WTC11 (cell line): ENCODE measurements at places on chromosomes 5 and 9. TPM values are rescaled to one million over a fixed set of nuclear protein-coding genes. Genes with fewer than 3 reads are reported as not detected.

GRCh38 chr5:73233461-73234203, 60.6 kb downstream of the TMEM174 start:
- H3K27ac ChIP-seq = no peak overlapping the region
- peak; percentile 42 for DNase-seq
- peaks cover 85% of the 10 kb centered on the region for H3K27me3 ChIP-seq
- peak overlapping the region; percentile 67 for H3K4me3 ChIP-seq
- no peaks in the 10 kb centered on the region for H3K36me3 ChIP-seq

- no peaks in the 10 kb centered on the region for H3K27me3 ChIP-seq
- H3K36me3 ChIP-seq = peaks cover 5% of the 10 kb centered on the region; the same call in 1 of the 2 replicates
- peaks cover 60% of the 10 kb centered on the region for H3K4me1 ChIP-seq
- no peak overlapping the region for H3K4me3 ChIP-seq
- peak overlapping the region; percentile 97 for H3K27ac ChIP-seq
These were observed 182.2 kb downstream of the MAPKAP1 start for GRCh38 chr9:125524583-125525355.

DNA sequence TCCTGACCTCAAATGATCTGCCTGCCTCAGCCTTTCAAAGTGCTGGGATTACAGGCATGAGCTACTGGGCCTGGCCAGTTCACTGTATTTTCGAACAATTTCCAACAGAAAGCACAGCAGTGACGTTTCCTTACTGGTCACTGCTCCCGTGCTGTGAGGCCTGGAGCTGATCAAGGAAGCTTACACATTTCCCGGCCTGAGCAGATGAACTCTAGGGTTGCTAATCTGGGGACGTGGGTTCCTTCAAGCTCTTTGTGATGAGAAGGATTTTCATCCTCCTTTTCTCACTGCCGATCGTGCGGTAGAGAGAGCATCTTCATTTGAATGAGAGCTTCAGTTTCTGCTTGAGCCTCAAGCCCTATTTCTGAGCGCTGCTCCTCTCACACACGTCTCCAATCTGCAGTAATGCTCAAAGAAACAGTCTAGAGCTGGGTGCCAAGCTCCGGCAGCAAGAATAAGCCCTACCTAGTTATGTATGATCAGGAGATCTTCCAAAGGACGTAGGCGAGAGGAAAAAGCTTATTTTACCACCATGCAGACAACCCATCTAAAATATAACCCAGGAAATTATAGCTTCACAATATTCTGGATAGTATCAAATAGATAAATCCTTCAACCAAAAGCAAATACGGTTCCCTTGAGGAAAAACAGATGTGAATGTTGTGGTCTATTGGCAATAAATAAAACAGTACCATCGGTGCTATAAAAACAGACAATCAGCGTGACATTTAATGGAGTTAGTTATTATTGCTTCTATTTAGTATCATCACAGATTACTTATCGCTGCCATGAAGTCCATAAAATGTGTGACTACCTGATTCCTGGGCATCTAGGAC, 7.3 kb upstream of the SPATA24 start:
- H3K27me3 ChIP-seq = no peaks in the 10 kb centered on the region
- DNase-seq = no peak
- peaks cover 4% of the 10 kb centered on the region; the same call in 1 of the 2 replicates for H3K36me3 ChIP-seq
- no peak overlapping the region; the same call in 1 of the 2 replicates for H3K27ac ChIP-seq
- no peak overlapping the region for H3K4me3 ChIP-seq

GRCh38 chr5:136149891-136150290, 17.2 kb downstream of the SMAD5 start:
- H3K4me3 ChIP-seq = no peak overlapping the region
- no peak for DNase-seq
- H3K27me3 ChIP-seq = no peaks in the 10 kb centered on the region
- peaks cover 14% of the 10 kb centered on the region for H3K36me3 ChIP-seq
- H3K4me1 ChIP-seq = peaks cover 17% of the 10 kb centered on the region
- H3K27ac ChIP-seq = no peak overlapping the region

GRCh38 chr5:80205846-80206245, 50.0 kb downstream of the SERINC5 start:
- H3K36me3 ChIP-seq = peaks cover 37% of the 10 kb centered on the region
- DNase-seq = no peak
- H3K27me3 ChIP-seq = no peaks in the 10 kb centered on the region
- 0 out of 2 replicates have a peak overlapping the region, but pooled peaks have one; percentile 2 for H3K27ac ChIP-seq
- no peak overlapping the region for H3K4me3 ChIP-seq

DNA sequence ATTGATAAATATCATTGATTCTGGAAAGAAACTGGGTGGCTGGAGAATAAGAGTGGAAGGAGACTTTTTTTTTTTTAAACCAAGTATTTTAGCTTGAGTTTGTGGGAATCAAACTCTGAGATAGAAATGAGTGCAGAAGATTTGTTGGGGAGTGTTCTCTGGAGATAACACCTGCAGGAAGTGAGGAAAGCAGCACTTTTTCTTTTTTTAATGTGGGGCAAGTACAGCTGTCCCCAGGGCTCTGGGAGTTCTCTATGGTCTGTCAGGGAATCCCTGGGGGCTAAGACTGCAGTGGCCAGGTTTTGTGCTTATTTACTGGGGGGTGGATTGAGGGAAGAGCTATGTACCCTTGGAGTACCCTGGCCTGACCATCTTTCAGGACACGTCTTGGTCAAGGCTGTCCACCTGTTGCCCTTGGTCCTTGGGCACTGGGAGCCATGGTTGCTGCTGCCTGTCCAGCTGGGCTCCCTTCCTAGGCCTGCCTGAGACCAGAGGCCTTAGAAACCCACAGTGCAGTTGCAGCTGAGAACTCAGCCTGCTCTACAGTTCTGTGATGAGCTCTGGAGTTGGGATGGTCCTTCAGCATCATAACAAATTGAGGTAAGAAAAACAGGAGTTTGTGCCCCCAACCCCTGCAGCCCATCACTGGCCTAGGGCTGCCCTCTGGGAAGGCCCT, 85.8 kb downstream of the PHAX start:
- H3K27ac ChIP-seq = peak overlapping the region; percentile 16; the same call in 1 of the 2 replicates
- H3K4me3 ChIP-seq = no peak overlapping the region
- H3K36me3 ChIP-seq = no peaks in the 10 kb centered on the region
- no peak for DNase-seq
- peaks cover 29% of the 10 kb centered on the region for H3K4me1 ChIP-seq

DNA sequence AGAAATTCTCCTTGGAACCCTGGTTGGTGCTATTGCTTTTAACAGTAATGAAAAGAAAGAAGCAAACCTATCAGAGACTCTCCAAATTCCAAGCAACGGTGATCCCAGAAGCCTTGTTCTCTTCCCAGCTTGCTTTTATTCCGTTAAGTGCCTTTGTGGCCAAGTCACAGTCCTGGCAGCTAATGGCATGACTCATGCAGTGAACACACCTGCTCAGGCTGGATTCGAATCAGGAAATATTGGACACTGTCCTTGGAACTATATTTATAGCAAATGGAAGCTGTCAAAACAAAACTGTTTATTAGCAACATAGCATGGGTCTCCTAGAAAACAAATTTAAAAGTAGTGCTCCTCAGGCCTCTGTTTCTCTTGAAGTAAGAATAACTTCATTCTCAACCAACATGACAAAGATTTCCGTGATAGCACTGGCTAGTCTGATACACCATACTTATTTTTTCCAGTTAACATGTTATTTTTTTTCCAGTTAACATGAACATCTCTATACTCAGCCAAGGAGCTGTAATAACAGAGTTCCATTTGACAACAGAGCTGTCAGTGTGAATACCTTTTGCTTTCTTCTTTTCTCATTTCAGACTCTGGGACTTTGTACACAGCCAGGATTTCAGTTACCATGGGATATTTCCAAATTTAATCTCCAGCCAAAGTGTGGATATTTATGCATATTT, 502.4 kb downstream of the GADD45G start:
- H3K4me3 ChIP-seq = no peak overlapping the region
- no peak overlapping the region for H3K27ac ChIP-seq
- H3K27me3 ChIP-seq = no peaks in the 10 kb centered on the region
- DNase-seq = no peak
- peaks cover under 1% of the 10 kb centered on the region; the same call in 1 of the 2 replicates for H3K4me1 ChIP-seq

GRCh38 chr9:86637515-86637914, 283.3 kb upstream of the TUT7 start:
- no peaks in the 10 kb centered on the region for H3K36me3 ChIP-seq
- H3K27ac ChIP-seq = no peak overlapping the region
- peaks cover 11% of the 10 kb centered on the region for H3K4me1 ChIP-seq
- DNase-seq = peak; percentile 86
- no peak overlapping the region for H3K4me3 ChIP-seq

- no peaks in the 10 kb centered on the region for H3K27me3 ChIP-seq
- peaks cover 4% of the 10 kb centered on the region for H3K4me1 ChIP-seq
- H3K36me3 ChIP-seq = peaks cover 9% of the 10 kb centered on the region
- no peak overlapping the region for H3K27ac ChIP-seq
These were observed 133.0 kb downstream of the SNCAIP start for GRCh38 chr5:122445070-122445469.

- H3K27ac ChIP-seq = peak overlapping the region; percentile 94
- peak overlapping the region; percentile 95 for H3K4me3 ChIP-seq
- H3K4me1 ChIP-seq = peaks cover 39% of the 10 kb centered on the region
- no peaks in the 10 kb centered on the region for H3K36me3 ChIP-seq
- DNase-seq = peak; percentile 89
- H3K27me3 ChIP-seq = peaks cover 4% of the 10 kb centered on the region
These were observed 132.4 kb upstream of the NIPBL start for GRCh38 chr5:36743891-36744772.

DNA sequence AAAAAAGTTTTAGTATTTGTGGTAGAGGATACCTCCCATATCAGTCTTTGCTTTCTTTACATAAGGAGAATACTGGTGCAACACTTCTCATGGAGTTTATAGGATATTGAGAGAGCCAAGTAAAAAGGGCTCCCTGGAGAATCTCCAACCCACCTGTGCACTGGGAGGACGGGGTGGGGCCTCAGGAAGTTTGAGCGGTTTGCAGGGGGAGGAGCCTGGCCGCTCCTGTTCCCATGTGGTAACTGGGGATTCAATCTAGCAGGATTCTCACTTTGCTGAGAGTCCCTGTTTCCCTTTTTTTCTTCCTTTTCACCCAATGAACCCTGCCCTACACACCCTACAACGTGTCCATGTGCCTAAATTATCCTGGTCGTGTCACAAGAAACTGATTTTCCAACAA, 82.8 kb downstream of the APTX start:
- H3K27me3 ChIP-seq = no peaks in the 10 kb centered on the region
- peaks cover 10% of the 10 kb centered on the region; the same call in 1 of the 2 replicates for H3K36me3 ChIP-seq
- H3K4me1 ChIP-seq = peaks cover 11% of the 10 kb centered on the region
- DNase-seq = peak; percentile 38

DNA sequence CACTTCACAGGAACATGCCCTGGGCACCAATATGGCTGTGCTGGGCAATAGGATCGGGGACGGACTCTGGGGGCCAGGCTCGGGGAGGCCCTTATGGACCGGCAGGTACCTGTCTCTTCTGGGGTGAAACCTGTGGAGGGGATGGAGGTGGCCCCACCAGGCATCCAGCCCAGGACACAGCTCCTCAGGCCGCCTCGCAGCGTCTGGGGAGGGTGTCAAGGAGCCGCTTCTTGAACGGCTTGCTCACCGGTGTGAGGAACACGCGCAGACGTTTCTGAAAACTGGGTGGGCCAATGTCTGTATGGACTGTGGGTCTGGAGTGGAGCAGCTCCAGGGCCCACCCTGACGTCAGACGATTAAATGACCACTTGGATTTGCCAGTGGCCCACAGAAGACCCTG, 45.8 kb downstream of the PLEKHG4B start:
- no peaks in the 10 kb centered on the region; the same call in 1 of the 2 replicates for H3K27me3 ChIP-seq
- H3K4me3 ChIP-seq = no peak overlapping the region
- DNase-seq = no peak
- H3K4me1 ChIP-seq = peaks cover 28% of the 10 kb centered on the region
- H3K36me3 ChIP-seq = peaks cover 29% of the 10 kb centered on the region
- peak overlapping the region; percentile 43; the same call in 1 of the 2 replicates for H3K27ac ChIP-seq

GRCh38 chr5:169260896-169261569, 39.9 kb downstream of the SLIT3 start:
- H3K4me3 ChIP-seq = no peak overlapping the region
- no peaks in the 10 kb centered on the region for H3K27me3 ChIP-seq
- no peak overlapping the region for H3K27ac ChIP-seq
- peaks cover 25% of the 10 kb centered on the region for H3K4me1 ChIP-seq
- no peak for DNase-seq

DNA sequence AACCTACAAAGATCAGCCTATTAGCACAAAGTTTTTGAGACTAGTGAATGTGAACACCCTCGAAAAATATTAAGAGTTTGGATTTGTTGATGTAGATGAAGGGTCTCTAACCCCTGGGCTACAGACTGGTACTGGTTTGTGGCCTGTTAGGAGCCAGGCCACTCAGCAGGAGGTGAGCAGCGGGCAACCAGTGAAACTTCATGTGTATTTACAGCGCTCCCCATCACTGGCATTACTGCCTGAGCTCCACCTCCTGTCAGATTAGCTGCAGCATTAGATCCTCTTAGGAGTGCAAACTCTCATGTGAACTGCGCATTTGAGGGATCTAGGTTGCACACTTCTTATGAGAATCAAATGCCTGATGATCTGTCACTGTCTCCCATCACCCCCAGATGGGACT, 11.2 kb upstream of the PAM start:
- DNase-seq = no peak
- no peaks in the 10 kb centered on the region for H3K36me3 ChIP-seq
- H3K27me3 ChIP-seq = peaks cover 5% of the 10 kb centered on the region; the same call in 1 of the 2 replicates
- H3K4me1 ChIP-seq = peaks cover 28% of the 10 kb centered on the region
- H3K27ac ChIP-seq = no peak overlapping the region
- no peak overlapping the region for H3K4me3 ChIP-seq

C8G gene
- 0.85 to 1.7 TPM (median 1.5 TPM) in 3 replicates for total RNA-seq

EGFLAM gene
- total RNA-seq = 1.1 to 1.3 TPM (median 1.1 TPM) in 3 replicates

AGXT2 gene
- total RNA-seq = not detected in 3 replicates

TIMD4 gene
- total RNA-seq = 0.13 TPM in 1 of 3 replicates, not detected in the others

LMNB1 gene
- 220 to 233 TPM (median 223 TPM) in 3 replicates for total RNA-seq
